HS-27A (cell line): ENCODE measurements at places on chromosomes 1 and 21.

- no peak for DNase-seq
Measured at GRCh38 chr1:48216941-48217340, 5.6 kb upstream of the SLC5A9 start.

DNA sequence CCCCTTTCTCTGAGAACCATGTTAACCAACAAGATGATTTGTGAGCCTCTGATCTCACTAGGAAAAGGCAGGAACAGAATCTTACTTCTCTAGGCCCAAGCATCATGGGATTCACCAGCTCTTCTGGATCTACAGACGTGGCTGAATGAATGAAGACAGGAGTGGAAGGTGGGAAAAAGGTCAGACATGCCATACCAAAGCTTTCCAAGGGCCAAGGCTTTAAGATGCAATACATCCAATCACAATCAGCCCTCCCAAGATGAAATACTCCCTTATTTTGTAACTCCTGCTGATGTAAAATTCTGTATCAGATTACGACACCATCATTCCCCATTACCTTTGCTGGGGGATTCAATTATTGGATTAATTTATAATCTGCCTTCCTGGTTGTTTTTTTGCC is 80.9 kb downstream of the SSBP3 start:
- no peak for DNase-seq

DNA sequence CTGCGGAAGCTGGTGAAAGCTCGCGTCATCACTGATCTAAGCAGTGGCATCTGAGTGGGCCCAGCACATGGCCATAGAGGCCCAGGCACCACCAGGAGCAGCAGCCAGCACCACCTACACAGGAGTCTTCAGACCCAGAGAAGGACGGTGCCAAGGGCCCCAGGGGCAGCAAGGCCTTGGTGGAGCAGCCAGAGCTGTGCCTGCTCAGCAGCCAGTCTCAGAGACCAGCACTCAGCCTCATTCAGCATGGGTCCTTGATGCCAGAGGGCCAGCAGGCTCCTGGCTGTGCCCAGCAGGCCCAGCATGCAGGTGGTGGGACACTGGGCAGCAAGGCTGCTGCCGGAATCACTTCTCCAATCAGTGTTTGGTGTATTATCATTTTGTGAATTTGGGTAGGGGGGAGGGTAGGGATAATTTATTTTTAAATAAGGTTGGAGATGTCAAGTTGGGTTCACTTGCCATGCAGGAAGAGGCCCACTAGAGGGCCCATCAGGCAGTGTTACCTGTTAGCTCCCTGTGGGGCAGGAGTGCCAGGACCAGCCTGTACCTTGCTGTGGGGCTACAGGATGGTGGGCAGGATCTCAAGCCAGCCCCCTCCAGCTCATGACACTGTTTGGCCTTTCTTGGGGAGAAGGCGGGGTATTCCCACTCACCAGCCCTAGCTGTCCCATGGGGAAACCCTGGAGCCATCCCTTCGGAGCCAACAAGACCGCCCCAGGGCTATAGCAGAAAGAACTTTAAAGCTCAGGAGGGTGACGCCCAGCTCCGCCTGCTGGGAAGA is 3.2 kb upstream of the ARTN start:
- DNase-seq = no peak

DNA sequence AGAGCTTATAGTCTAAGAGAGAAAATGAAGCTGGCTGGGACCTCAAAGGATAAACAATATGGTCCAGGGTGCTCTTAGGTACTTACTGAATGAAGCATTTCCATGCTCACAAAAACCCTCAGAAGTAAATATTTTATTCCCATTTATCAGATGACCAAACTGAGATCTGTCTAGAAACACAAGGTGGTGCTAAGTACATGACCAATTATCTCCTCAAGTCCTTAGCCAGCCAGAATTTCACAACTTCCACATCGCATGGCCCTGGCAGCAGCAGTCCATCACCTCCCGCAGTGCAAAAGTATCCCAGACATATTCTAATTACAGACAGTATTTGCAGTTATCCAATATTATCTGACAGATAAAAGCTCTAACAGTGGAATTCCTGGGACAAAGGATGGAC is 321.7 kb upstream of the PROX1 start:
- no peak for DNase-seq

GRCh38 chr1:32619701-32620485 is 30.5 kb downstream of the ZBTB8OS start:
- no peak for DNase-seq

DNA sequence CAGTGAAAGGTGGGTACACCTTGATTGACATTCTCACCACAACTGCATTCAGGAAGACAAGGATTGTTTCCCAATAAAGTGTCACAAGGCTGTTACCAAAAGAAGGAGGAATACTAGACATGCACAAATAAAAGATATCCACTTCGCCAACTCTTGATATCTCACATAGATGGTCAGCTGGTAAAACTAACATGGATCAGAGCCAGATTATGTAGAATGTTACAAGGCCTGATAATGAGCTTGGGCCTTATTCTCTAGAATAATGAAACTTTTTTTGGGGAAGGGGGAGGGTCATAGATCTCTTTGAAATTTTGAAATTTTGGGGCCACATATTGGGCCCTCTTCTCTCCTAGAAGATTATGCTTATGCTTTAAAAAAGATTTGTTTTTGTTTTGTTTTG is 24.9 kb downstream of the RAP1A start:
- no peak for DNase-seq

- peak; percentile 72 for DNase-seq
Measured at GRCh38 chr1:98920441-98921110, 84.1 kb downstream of the PLPPR5 start.

DNA sequence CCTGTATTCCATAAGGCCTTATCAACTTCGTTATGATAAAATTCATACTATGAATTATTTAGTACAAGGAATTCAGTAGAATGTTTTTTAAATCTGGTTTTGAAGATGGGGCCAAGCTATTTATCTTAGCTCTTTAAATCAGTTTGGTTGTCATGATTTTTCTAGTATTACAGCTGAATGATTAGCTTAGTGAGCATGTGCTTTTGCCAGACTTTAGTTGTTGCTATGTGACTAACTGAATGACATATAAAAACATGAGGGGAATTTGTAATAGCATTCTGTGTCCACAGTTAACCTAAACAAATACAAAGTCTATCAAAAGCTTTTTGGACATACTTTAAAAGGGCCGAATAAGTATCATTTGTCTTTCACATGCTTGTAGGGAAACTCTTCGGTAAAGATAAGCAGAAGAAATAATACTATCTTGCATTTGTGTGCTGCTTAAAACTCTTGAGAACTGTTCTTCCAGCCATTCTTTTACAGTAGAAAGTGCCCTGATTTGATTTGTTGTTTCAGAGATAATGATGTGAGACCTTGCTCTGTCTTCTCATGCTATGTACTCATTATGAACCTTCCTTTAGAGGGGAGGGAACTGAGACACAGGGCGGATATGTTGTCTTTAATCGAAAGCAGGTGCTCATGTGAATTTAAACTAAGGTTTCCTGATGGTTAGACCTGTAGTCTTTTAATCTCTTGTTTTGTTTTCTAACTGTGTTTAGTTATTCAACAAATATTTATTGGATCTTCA is 18.8 kb downstream of the NEK7 start:
- DNase-seq = no peak

GRCh38 chr21:21231913-21232312 is 233.7 kb downstream of the NCAM2 start:
- DNase-seq = no peak

DNA sequence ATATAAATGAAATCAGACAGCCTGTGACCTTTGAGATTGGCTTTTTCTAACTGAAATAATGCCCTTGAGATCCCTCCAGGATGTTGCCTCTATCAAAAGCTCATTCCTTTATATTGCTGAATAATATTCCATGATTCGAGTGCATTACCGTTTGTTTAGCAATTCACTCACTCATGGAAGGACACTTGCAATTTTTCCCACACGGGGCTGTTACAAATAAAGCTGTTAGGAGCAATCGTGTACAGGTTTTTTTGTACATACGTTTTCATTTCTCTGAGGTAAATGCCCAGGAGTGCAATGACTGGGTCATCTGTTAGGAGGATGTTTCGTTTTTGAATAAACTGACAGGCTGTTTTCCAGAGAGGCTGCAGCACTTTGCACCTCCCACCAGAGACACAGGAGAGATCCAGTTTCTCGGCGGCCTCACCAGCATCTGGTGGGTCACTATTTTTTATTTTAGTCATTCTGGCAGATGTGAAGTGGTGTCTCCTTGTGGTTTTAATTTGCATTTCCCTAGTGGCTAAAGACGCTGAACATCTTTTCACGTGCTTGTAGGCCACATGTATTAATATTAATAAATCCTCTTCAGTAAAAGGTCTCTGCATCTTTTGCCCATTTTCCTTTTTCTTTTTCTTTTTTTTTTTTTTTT is 11.0 kb downstream of the PRDM15 start:
- no peak for DNase-seq

DNA sequence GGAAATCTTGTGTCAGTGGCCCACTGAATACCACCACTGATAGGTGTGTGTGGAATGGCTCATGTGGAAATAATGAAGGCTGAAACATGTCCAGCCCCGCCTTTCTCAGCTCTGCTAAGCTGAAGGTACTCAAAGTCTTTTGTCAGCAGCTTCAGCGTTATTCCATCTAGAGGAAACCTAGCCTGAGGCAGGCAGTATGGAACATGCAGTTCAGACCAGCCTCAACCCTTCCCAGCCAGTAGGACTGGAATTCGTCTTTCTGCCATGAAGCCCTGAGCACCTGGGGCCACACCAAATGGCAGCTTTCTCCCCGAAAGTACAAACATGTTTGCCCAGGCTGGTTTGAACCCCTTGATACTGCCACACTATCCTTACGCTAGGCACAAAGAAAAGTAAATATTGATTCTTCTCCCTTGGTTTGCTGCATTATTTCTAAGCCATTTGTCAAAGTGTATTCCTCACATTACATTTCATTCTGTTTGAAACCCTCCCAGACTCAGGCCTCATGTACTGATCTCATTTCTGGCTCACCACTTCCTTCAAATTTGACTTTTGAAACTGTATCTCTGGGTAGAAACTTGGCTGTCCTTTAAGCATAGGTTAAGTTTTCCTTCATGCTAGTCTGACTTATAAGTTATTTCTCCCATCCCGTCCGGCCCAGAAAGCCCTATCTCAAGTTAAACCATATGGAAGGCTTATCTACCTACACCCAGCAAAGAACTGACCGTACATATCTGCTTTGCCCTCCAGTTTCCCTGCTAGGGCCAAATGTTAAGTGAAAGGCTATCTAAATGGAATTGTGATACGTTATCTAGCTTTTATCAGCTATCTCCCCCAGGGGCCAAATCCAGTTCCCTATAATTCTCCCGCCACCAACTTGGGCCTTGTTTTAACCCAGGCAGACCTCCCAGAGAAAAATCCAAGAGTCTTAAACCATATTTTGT is 45.7 kb upstream of the HOOK1 start:
- DNase-seq = no peak

- DNase-seq = no peak
Measured at GRCh38 chr1:179786815-179787685, 44.0 kb downstream of the FAM163A start.

GRCh38 chr1:193259636-193260035 is 73.2 kb upstream of the B3GALT2 start:
- no peak for DNase-seq

DNA sequence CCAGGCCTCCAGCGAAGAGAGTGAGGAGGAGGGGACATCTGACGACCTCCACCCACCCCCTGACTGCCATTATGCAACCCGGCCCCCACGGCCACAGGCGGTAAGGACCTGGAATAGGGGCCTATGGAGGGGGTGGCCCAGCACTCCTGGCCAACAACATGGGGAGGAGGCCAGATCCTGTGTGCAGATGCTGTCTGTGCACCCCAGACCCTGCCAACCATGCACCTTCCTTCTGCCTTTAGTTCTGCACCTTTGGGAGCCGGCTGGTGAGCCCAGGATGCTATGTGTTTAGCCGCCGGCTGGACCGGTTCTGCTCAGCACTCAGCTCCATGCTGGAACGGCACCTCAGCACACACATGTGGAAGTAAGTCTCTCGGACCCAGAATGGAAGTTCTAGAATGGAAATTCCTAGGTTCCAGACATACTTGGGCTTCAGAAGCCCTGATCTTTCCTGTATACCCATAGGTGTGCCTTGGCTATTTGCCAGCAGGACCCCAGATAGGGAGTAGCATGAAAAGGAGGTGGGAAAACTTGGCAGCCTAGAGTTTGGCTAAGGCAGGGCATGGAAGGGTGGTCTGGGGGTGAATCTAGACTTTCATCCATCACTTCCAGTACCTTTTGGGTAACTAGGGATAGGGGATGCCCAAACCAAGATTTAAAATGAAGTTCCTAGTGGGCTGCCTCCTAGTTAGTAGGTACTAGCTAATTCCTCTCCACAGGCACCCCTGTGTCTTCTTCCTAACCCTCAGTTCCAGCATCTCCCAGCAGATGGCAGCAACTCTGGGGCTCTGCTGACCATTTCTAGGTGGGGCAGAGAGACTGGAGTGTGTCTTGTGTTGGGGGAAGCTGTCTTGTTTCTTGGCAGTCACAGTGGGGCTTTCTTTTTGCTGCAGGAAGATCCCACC is 3.6 kb upstream of the CYB561D1 start:
- DNase-seq = no peak

DNA sequence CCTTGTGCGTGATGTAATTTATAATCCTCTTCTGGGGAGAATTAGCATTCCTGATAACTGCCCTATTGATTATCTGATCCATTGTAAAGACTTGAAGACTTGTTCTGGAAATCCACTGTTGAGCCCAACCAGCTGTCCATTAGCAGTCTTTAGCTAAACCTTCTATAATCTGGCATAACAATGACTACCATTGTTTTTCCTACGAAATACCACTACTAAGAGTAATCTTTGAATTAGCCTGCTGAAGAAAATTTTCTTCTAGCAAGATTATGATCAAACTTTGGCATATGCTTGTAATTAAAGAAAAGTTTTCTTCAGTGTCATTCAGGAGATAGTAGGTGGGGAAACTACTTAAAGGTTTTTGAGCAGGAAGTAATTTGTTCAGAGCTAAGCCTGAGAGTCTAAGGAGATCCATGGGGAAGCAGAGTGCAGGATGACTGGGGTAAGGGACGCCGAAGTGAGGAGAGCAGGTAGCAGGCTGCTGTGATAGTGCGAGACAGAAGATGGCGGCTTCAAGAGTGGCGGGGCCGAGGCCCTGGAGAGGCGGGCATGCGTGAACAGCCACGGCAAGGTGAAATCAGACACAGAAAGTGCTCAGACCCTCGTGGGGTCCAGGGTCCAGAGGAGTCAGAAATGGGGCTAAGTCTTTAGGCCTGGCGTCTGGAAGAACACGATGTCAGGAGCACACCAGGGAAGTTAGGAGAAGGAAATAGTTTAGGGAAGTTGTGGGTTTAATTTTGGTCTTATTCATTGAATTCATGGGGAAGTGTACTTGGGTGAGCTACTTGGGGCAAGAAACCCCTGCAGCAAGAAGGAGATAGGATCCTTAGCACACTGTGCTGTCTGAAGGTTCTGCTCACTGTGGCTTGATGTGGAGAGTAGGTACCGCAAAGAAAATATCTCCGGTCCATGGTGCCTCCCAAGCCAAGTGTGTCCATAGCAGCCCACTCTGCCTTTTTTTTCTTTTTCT is 112.6 kb upstream of the ADAR start:
- DNase-seq = no peak

- DNase-seq = no peak
Measured at GRCh38 chr1:60035921-60036320, 37.6 kb downstream of the C1orf87 start.
